ENCODE measurements at places on chromosomes 6 and 20. TPM values are rescaled to one million over a fixed set of nuclear protein-coding genes. Genes with fewer than 3 reads are reported as not detected.

GPX5 gene
- not detected for total RNA-seq

NEU1 gene
- 72.7 TPM for total RNA-seq

STMN3 gene
- total RNA-seq: 43.9 TPM

ENPP4 gene
- total RNA-seq: 2.4 TPM

CALHM5 gene
- total RNA-seq: 3.0 TPM

DDAH2 gene
- total RNA-seq: 39.3 TPM

HDDC2 gene
- 59.5 TPM for total RNA-seq

ACOT8 gene
- 33.4 TPM for total RNA-seq

RIOK1 gene
- 20.3 TPM for total RNA-seq

APOM gene
- total RNA-seq: 1.2 TPM

TBXT gene
- not detected for total RNA-seq

ZFP57 gene
- total RNA-seq: 0.11 TPM

HSPA12B gene
- total RNA-seq: 0.12 TPM

SLC32A1 gene
- not detected for total RNA-seq

PDYN gene
- not detected for total RNA-seq

TFAP2A gene
- total RNA-seq: not detected

LAMA5 gene
- total RNA-seq: 68.2 TPM

UCKL1 gene
- 22.4 TPM for total RNA-seq

PRDM13 gene
- total RNA-seq: under 0.01 TPM

HECA gene
- 19.7 TPM for total RNA-seq

RRAGD gene
- total RNA-seq: 2.3 TPM

LGSN gene
- total RNA-seq: not detected

FRS3 gene
- 1.5 TPM for total RNA-seq

ERVFRD-1 gene
- 0.12 TPM for total RNA-seq

DNAAF9 gene
- 11.4 TPM for total RNA-seq

CDH4 gene
- 8.5 TPM for total RNA-seq

WFDC2 gene
- total RNA-seq: not detected

TMEM14C gene
- total RNA-seq: 133 TPM

GLO1 gene
- total RNA-seq: 178 TPM
